ENCODE measurements at places on chromosomes 5 and 9. TPM values are rescaled to one million over a fixed set of nuclear protein-coding genes. Genes with fewer than 3 reads are reported as not detected.
A peak's percentile ranks its signal among the peaks of the same experiment; 100 is the strongest.

DNA sequence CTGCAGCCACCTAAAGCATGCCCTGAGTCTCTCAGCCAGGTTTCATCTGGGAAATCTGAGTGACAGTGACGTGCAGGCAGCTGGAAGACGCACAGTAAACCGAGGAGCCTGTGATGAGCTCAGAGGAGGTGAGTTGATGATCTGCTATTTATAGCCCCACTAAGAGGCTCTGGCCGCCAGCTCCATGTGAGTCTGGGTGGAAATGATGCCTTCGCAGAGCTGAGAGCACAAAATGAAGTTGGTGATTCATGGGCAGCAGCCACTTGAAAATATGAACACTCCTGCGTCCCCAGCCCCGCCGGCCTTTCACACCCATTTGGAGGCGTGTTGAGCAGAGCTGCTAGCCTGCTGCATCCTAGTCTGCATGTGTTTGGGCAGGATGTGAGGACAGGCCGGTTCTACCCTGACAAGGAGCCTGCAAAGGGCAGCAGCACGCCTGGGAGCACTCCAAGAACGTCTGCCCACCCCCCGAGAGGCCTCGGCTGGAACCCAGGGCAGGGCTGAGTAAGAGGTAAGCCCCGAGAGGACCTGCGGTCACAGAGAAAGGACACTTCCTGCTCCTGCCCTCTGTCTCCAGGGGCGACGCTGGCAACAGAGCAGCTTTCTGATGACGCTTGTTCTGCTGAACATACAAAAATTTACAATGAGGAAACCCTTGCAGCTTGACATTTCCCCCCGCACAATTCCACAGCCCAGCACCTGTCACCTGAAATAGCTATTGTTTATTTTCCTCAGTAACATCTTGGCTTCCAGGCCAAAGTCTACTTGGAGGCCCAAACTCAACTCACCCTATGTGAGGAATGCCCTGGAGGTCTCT, 25.1 kb upstream of the CDKN2AIPNL start:
- DNase-seq, result peak; percentile 92

- no peak for DNase-seq
These were observed 204.4 kb upstream of the IRX1 start for GRCh38 chr5:3391210-3391609.

- DNase-seq, result peak; percentile 91
These were observed 36.6 kb downstream of the SEMA4D start for GRCh38 chr9:89461265-89461664.

DNA sequence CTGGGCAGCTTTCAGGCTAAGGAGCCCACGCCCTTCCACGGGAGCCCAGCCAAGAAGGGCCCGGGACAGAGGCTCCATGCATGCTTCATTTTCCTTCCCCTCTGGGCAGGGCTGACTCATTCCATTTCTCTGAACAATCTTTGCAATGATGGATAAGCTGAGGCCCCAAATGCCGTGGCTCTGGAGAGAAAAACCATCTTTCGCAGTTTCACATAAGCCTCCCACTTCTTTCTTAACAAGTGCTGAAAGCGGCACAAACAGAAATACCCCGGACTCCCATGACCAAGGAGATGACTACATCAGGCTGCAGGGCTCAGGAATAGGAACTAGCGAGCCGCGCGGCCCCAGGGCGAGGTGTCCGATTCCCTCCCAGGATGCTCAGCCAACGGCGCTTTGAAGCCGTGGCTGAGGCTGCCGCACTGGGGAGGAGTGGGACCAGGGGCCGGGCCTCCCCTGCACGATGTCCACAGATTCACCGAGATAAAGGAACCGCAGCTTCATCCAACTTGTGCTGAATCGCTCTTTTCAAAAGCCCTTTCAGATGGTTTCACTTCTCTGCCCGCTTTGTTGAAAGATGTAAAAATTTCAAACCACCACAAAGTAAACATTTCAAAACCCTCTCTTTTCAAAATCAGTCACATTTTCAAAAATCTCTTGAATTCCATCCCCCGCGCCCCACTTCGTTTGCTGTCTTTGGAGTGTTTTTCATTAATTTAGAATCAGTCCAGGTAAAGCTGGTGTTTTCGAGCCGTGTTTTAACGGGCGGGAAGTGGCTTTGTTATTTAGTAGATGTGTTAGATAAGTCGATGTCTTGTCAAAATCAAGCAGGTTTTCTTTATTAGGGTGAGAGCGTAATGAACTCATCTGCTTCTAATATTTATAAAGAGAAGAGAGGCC, 96.5 kb upstream of the LMX1B start:
- DNase-seq, result peak; percentile 91

Gene GAS1
- 14.5 TPM for total RNA-seq

Gene NME5
- 0.29 TPM for total RNA-seq

All from Daoy (cell line).